ENCODE measurements at places on chromosomes 1 and 21.

DNA sequence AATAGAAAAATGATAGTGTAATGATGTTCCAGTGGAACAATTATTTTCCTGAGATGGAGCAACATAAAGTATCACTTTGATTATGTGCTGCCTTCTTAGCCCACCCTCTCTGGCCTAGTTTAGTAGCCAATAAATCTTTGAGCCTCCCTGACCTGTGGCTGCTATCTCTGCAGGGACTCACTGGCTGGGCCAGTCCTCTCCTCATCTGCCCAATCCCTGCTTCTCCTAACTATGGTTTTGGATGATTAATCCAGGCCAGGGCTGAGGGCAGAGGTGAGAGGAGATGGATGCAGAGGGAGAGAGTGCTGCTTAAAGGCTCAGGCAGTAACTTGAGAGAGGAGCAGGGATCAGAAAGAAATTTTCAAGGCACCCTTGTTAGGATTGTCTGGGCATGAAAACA is 89.0 kb upstream of the CD34 start:
- no peak for DNase-seq

- DNase-seq = no peak
Measured at GRCh38 chr1:27596986-27597385, 7.0 kb downstream of the AHDC1 start.

DNA sequence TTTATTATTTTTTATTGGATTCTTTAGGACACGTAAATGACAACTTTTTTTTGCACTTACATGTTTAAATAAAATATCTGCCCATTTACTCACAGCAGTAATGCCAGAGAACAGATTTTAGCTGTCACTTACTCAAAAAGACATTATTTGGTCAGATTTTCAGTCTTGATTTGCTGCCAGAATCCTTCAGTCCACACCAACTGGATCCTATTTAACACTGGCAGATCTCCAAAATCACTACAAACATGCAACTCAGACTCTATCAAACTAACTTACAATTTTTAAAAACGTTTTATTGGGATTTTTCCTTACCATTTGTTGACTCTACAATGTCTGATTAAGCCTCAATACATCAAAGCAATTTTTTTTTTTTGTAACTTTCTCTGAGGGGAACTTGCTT is 11.1 kb downstream of the ATP6V1G3 start:
- no peak for DNase-seq

DNA sequence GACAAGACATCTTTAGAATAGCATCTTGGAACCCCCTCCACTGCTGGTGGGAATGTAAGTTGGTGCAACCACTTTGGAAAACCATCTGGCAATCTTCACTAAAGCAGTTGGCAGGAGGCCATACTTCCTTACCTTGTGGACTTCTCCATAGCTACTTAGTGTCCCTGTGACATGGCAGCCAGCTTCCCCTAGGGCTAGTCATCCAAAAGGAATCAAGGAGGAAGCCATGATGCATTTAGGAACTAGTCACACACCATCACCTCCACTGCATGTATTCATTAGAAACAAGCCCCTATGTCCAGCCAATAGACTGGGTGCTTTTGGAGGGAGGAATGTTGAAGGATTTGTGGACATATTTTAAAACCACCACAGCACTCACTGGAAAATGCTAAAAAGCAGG is 19.9 kb downstream of the MX2 start:
- no peak for DNase-seq

GRCh38 chr1:85629532-85629920 is 49.0 kb downstream of the CCN1 start:
- no peak for DNase-seq

DNA sequence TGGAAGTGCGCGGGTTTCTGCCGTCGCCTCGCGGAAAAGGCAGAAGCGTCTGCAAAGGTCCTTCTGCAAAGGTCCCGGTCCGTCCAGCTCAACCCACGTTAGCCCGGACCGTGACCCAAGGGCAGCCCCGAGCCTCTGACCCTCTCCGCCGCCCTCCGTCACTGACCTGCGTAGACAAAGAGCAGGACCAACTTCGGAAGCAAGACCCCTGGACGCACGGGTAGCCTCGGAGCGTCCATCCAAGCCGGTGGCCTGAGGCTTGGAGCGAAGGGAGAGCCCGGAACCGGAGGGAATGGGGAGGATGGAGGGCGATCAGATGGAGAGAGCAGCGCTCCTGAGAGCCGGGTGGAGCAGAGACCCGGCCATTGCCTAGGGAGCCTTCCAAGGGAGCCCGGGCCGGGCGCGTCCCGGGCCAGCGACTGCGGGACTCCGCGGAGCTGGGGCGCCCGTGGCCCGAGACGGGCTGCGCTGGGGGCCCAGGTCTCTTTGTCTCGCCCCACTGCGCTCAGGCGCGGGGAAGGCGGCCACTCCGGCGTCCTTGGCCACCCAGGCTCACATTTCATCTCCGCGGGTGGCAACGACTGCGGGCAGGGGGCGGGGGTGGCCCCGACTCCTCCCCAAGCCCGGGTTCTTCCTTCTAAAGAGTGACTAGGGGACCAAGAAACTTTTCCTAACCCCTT is at the start of gene CYYR1:
CYYR1 (minus strand) TSS at position 585 of the 680 bp plus-strand sequence; CDS start at position 239, 346 bp downstream.
- DNase-seq = no peak

GRCh38 chr21:25506887-25507286 is 100.4 kb downstream of the MRPL39 start:
- no peak for DNase-seq

DNA sequence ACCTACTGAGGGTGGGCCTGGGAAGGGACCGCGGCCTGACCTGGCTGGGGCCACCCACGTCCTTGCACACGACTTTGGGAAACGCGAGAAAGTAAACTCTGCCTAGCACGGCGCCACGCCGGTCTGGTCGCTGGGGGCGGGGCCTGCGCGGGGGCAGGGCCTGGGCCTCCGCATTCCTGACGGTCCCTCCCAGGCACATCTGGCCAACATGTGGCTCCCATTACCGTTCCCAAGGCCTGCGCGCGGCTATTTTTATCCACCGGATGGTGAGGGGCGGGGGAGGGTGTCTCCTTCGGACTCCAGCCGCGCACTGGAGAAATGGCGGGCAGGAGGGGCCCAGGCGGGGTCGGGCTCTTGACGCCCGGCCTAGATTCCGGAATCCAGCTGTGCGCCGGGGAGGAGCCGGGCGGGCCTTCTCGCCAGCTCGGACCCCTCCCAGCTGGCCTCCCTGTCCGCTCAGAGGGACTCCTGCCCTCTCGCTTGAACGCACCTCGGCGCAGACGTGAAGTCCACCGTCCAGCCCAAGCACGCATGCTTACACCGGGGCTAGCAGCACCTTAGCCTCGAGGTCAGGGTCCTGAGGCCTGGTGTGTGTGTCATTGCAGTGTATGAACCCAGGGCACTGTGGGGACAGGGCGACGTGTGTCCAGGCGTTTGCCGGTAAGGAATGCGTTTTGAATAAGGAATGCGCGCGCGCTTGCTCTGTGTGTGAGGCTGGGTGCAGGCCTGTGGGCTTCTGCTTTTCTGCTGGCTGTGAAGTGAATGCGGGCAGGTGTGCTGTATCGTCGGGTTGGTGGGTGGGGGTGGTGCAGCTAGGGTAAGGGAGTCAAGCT is 2.1 kb downstream of the EVA1B start:
- DNase-seq = no peak

- no peak for DNase-seq
Measured at GRCh38 chr1:6783936-6784559, 1.2 kb upstream of the CAMTA1 start.

Data from activated CD8-positive, alpha-beta memory T cell treated with anti-CD3 and anti-CD28 coated beads, Interleukin-2, amount 50 U/mL, for 4 hours (primary cell).